ENCODE measurements at places on chromosomes 16 and 17.

- peak; percentile 72 for DNase-seq
Observed at GRCh38 chr17:19867079-19867328, 732 bp downstream of the ULK2 start.

DNA sequence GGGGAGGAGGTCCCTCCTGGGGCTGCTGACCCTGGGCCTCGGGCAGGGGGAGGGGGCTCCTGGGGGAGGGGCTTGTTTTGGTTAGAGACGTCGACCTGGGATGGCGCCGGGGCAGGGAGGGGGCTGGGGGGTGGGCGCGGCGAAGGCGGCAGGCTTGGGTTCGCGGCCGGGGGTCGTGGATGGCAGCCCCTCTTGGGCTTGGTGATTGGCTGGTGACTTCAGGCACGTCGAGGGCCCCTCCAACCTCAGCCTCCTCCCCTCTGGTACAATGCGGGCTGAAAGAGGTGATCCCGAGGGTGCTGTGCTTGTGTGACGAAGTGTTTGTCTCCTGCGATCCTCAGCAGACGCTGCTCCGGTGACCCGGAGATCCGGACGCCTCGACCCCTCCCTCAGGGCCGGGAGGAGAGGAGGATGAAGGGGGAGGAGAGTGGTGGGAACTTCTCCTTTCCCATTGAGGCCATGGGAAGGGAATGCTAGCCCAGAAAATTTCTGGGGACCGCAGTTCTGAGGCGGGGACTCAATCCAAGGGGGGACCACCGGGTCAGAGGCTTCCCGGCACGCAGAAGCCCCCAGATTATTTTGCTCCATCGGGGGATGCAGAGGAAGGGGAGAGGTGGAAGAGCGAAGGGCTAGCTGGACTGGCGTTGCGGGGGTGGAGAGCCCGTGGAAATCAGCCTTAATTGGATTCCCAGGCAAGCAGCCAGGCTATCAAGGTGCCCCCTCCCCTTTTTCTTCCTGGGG, 43.9 kb downstream of the RAI1 start:
- DNase-seq: no peak

DNA sequence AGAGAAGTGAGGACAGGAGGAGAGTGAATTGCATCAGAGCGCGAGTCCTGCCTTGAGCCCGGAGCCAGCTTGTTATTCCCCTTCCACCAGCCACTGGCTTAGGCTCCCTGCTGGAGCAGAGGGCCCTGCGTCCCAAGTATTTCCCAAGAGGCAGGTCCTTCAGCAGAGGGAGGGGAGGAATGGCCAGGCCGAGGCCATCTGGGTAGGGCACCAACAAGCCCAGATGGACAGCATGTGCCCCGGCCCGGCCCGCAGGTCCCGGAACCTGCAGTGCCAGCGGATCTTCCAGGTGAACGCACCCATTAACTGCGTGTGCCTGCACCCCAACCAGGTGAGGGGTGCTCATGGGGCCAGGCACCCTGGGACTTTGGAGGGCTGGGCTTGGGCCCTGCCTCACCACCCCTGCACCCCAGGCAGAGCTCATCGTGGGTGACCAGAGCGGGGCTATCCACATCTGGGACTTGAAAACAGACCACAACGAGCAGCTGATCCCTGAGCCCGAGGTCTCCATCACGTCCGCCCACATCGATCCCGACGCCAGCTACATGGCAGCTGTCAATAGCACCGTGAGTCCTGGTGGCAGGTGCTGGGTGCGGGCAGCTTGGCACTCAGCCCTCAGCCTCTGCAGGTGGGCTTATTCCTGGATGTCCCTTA, 1.7 kb downstream of the MLST8 start:
- DNase-seq: no peak

DNA sequence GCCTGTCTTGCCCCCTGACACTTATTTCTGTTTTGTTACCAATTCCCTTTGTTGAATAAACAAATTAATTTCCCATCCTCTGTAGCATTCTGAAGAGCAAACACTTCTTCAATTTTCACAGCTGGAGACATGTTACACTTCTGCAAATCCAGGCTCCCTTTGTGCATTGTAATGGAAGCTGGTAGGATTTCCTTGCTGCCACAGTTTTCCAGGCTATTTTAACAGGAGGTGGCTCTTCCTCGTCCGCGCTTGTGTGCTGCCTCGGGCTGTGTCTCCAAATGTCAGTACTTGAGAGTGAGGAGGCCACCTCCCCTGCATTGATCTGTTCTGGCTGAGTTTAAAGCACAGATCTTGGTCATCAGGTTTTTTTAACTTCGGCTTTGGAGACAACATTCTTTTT, 40.0 kb downstream of the SOST start:
- no peak for DNase-seq

GRCh38 chr16:154217-155030, 2.0 kb downstream of the HBZ start:
- no peak for DNase-seq

DNA sequence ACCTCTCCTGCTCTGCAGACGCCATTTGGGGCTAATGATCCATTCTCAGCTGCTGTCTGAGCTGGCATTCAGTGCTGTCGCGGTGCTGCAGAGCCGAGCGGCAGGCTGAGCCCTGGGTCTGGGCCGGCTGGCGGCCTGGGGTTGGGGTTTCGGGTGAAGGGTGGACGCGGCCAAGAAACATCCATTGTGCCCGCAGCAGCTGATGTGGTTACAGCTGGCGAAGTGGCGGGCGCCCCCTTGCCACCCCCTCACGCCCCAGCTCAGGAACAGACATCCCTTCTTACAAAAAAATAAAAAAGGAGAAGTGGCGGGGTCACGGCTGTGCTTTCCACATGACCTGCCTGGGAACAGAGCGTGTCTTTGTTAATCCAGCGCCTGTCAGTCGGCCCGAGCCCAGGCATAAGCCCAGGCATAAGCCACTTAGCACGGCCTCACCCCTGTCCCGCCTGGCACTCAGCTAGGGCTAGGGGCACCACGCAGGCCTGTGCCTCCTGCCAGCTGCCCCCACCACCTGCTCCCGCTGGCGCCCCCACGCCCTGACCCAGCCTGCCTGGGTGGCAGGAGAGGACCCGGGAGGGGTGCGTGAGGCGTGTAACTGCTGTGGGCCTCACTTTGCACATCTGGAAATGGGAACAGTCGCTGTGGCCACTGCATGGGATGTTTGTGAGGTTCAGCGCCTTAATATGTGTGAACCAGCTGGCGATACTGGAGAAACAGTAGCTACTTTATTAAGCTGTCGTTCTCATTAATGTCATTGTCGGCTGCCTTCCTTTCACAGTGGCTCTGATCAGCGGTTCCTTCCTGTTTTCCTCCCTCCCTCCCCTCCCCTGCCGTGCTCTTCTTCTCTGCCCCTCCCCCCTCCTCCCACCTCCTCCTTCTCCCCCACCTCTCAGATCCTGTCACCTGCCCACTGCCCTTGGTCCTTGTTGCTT, 197.7 kb upstream of the CIBAR2 start:
- DNase-seq: peak; percentile 22

DNA sequence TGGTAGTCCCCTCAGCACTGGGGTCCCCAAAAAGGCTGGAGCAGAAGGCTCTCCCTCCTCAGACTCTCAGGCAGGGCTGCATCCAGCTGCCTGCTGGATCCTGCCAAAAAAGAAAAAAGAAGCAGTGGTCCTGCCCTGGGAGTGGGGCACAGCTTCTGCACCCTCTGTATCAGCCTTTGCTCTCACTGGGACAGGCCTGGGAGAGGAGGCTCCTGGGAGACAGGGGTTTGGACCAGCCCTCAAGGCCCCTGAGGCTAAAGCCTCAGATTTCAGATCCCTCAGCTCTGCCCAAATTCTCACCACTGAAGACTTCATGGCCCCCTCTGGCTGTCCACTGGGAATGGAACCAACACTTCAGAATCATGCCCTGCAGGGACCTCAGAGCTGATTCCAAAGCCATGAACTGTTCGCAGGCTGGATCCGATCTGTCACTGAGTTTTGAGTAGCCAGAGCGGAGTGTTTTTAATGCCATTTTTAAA, 96.9 kb downstream of the C16orf78 start:
- DNase-seq: no peak

- DNase-seq: peak; percentile 89
Observed at GRCh38 chr16:49463529-49463928, 89.9 kb downstream of the C16orf78 start.

All from GM12865 (cell line).